ENCODE measurements at places on chromosomes 13 and 19.
A peak's percentile ranks its signal among the peaks of the same experiment; 100 is the strongest.

DNA sequence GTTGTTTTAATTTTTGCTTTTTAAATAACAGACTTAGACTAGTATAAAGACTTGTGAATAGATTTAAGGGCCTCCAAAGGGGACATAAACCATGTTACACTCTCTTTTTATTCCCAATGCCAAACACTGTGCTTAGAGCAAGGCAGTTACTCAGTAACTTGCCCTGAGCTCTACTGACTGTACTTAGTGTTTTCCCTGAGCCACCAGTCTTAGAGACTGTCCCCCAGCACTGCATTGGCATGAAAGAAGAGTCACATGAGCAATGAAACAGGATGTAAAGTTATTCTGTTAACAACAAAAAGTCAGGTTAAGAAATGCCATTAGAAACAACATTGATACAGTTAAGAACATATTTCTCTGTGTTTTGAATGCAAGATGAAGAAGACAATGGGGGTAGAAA lies 187.9 kb downstream of the TBC1D4 start:
- no peak for DNase-seq

DNA sequence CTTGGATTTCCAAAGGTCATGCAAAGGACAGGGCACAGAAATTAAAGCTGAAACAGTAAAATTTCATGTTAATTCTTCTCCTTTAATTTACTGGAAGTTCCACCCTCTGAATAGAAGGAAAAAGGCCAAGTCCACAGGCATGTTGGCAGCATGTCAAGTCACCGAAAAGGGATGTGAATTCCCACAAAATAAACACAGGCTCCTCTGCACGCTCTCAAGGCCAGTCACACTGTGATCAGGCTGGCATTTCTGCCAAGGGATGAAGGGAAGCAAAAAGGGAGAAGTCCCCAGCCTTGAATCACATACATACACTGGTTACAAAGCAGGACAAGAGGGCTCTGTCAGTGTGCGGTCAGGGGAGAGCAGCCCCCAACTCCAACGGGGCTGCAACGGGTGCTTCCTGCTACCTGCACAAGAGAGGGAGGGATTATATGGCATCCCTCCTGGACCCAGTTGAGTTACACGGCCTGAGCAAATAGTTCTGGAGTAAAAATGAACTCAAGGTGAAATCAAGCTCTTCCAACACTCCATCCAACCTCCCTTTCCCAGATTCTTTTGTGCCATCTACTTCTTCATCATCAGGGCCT lies 6.9 kb downstream of the DCLK1 start:
- no peak for DNase-seq

- DNase-seq = no peak
These were observed 29.6 kb downstream of the ADPRHL1 start for GRCh38 chr13:113423520-113424163.

DNA sequence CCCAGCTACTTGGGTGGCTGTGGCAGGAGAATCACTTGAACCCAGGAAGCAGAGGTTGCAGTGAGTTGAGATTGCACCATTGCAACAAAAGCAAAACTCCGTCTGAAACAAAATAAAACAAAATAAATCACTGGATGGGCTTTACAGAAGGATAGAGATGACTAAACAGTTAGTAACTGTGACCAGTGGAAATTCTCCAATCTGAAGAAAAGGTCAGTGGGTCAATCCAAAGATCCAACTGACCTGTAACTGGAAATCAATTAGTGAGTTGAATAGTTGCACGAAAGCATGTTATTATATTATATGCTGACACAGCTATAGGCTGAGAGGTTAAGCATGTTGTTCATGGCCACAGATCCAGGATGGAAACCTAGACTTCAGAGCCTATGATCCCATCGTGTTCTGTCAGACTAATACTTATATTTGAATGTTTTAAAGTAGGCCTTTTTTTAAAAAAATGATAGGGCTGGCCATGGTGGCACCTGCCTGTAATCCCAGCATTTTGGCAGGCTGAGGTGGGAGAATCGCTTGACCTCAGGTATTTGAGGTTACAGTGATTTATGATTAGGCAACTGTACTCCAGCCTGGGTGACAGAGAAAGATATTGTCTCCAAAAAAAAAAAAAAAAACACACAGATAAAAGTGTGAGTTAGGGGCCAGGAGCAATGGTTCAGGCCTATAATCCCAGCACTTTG lies 1.4 kb downstream of the ECH1 start:
- no peak for DNase-seq

DNA sequence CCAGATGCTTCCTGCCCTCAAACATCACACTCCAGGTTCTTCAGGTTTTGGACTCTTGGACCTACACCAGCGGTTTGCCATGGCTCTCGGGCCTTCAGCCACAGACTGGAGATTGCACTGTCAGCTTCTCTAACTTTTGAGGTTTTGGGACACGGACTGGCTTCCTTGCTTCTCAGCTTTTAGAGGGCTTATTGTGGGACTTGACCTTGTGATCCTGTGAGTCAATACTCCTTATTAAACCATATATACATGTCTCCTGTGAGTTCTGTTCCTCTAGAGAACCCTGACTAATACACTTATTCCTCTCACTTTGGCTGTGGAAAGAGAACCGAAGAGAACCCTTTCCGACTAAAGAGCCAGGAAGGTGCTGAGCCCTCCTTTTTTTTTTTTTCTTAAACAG lies 53.6 kb downstream of the LMO7 start:
- no peak for DNase-seq

- peak; percentile 36 for DNase-seq
These were observed 56.6 kb downstream of the CEBPG start for GRCh38 chr19:33429891-33430673.

GRCh38 chr19:38949580-38950367 lies 19.0 kb downstream of the MRPS12 start:
- peak; percentile 85 for DNase-seq

GRCh38 chr13:64958106-64958505 lies 2272.0 kb downstream of the PCDH9 start:
- DNase-seq = no peak

- no peak for DNase-seq
These were observed 11.7 kb upstream of the SOX1 start for GRCh38 chr13:112055036-112055914.

DNA sequence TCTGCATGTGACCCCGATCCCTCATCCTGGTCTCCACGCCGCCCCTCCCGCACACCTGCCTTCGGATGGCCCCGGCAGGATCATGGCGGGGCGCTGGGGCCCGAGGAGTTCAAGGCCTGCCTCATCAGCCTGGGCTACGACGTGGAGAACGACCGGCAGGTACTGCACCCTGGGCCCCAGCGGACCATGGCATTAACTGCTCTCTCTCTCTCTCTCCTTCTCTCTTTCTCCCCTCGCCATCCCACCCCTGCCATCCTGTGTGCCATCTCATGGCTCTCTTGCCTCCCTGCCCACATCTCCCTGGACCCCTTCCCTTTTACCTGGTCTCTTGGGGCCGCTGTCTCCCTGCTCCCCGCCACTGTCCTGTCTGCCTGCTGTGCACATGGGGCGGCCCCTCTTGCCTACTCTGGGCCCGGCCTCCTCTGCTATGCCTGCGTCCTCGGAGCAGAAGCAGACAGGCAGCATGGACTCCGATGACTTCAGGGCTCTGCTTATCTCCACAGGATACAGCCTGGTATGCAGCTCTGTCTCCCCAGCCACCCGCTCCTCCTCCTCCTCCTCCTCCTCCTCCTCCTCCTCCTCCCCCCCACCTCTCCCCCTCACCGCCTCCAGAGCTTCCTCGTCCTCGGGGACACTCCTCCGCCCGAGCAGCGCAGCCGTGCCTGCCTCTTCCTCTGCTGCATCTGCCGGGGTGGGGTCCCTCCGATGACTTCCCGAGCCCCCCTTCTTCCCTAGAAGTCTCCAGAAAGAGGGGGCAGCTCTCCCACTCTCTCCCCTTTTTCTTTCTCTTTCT lies 16.2 kb downstream of the CAPN12 start:
- no peak for DNase-seq

GRCh38 chr19:12841094-12841493 lies 2.8 kb downstream of the MAST1 start:
- DNase-seq = peak; percentile 21

DNA sequence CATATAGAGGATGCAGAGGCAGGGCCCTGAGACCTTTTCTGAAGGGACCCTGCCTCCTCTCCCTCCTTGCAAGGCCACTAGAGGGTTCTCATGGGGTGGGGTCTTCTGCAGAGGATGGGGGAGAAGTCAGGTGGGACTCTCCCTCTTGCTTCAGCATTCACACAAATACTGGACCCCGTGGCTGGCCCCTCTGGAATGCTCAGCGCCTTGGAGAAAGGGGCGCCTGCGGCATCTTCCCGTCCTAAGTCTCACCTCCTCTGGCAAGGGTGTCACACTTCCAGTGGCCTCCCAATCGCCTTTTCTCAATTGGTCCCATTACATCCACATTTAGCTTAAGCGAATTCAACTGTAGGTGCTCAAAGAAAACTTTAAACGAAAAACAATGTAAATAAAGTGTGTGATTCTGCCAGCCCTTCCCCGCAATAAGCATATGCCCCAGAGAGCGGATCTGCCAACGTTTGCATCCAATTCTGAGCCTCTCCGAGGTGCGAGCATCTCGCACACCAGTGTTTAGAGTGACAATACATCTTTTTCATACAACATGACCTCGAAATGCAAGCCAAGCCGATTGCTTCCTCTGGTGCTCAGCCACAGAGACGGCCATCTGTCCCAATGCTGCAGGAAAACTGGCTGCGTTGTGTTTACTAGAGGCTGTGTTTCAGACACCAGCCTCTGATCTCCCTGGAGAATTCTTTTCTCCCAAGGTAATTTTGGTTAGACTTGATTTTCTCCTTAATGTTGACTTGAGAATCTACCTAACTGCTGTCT lies 69.1 kb upstream of the WASF3 start:
- no peak for DNase-seq

GRCh38 chr13:43041369-43041921 lies 18.1 kb downstream of the DNAJC15 start:
- DNase-seq = no peak

GRCh38 chr19:44742330-44743061 lies 6.0 kb upstream of the BCL3 start:
- no peak for DNase-seq

GRCh38 chr13:49410477-49410876 lies 33.4 kb downstream of the CAB39L start:
- no peak for DNase-seq

- no peak for DNase-seq
These were observed 389.9 kb upstream of the PCDH9 start for GRCh38 chr13:67619995-67620380.

- DNase-seq = no peak
These were observed 29.7 kb downstream of the NKPD1 start for GRCh38 chr19:45130888-45131615.

DNA sequence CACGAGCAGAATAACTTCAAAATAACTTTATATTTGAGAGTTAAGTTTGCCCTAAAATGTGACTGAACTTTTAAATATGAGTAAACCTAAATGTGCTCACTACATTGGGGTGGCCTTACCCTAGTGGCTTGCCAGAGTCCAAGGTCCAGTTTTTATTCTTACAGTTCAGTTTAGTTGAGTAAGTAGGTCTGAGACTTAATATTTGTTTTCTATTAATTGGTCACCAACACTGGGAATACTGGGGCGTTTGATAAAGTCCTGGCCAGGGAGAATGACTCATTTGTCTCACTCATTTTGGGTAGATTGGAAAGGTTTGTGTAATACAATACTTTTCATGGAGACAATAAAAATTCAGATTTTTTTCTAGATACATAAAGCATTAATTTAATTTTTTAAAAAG lies 127.8 kb upstream of the SPATA13 start:
- DNase-seq = no peak

- DNase-seq = no peak
These were observed 8.8 kb downstream of the GRAMD1A start for GRCh38 chr19:35008891-35009341.

GRCh38 chr19:15551293-15552004 lies 43.1 kb downstream of the CYP4F22 start:
- DNase-seq = peak; percentile 68

Data from CD4-positive, alpha-beta T cell treated with Interleukin-15 for 1 hour (primary cell).